ENCODE measurements at places on chromosomes 7 and 10.

GRCh38 chr7:96179837-96180236, 142.1 kb downstream of the SLC25A13 start:
- DNase-seq: no peak

- no peak for DNase-seq
These were observed 9.5 kb upstream of the URGCP start for GRCh38 chr7:43915907-43916306.

GRCh38 chr10:70856454-70856853, 31.9 kb downstream of the PCBD1 start:
- no peak for DNase-seq

DNA sequence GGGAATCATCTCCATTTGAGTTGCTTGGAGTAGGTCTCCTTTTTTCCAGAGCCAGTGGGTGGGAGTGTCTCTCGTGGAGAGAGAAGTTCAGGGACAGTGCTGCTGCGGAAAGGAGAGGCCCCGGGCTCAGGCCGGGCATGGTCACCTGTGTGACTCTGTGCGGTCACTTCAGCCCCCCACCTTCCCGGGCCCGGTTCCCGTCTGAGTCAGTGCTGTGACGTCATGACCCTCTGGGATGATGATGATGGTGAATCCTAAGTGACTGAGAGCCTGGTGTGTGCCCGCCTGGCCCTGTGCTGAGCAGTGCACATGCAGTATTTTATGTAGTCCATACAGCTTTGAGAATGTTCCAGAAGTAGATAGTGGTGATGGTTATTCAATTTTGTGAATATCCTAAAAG, 32.6 kb upstream of the AP5Z1 start:
- no peak for DNase-seq

GRCh38 chr10:122117475-122117874, 128.5 kb downstream of the TACC2 start:
- no peak for DNase-seq

DNA sequence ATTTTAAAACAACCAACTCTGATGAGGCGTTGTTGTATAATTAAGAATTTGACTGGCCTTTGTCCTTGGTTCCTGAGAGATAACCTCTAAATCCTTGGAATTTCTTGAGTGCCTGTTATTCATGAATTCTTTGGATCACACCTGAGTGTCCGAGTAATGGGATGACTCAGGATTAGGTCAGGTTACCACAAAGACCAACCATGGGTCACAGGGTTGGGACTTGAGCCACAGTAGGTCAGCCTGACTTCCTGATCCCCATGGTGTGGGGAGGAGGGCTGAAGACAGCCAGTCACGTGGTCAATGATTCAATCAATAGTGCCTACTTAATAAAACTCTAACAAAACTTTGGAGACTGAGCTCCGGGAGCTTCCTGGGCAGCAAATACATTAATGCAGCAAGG, 192.5 kb downstream of the GFRA1 start:
- no peak for DNase-seq

DNA sequence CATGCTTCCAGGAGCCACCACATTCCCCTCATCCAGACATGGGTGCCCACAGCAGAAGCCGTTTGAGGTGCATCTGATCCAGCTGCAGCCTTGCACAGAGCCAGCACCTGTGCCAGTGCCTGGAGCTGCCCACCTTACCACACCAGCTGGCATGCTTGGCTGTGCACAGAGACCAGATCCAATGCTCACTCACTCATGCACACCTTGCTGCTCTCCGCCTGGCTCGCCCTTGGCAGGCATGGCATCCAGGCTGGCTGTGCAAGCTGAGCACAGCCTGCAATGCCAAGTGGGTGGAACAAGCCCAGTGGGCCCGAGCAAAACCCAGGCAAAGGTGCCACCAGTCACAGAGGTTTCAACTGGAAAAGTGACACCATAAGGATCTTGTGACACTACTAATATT, 66.9 kb upstream of the SEMA3A start:
- no peak for DNase-seq

DNA sequence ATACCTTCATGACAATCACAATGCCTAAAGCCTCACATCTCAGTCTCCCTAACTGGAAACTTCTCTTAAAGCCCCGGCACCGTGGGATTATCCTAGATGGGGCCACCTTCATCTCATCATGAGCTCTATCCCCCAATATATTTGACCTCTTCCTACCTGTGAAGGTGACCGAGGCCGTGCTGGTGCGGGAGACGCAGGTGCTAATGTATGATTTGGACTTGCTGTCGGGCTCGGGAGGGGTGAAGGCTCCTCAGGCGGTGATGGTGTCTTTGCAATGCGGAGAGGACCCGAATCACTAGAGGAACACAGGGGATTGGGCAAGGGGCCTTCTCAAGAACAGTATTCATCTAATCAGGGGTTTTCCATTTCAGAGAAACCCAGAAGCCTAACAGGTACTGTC, 168.4 kb downstream of the AMPH start:
- no peak for DNase-seq

GRCh38 chr7:32921896-32922295, 30.3 kb upstream of the KBTBD2 start:
- peak; percentile 15 for DNase-seq

- no peak for DNase-seq
These were observed 39.6 kb downstream of the NUP205 start for GRCh38 chr7:135597181-135597925.

DNA sequence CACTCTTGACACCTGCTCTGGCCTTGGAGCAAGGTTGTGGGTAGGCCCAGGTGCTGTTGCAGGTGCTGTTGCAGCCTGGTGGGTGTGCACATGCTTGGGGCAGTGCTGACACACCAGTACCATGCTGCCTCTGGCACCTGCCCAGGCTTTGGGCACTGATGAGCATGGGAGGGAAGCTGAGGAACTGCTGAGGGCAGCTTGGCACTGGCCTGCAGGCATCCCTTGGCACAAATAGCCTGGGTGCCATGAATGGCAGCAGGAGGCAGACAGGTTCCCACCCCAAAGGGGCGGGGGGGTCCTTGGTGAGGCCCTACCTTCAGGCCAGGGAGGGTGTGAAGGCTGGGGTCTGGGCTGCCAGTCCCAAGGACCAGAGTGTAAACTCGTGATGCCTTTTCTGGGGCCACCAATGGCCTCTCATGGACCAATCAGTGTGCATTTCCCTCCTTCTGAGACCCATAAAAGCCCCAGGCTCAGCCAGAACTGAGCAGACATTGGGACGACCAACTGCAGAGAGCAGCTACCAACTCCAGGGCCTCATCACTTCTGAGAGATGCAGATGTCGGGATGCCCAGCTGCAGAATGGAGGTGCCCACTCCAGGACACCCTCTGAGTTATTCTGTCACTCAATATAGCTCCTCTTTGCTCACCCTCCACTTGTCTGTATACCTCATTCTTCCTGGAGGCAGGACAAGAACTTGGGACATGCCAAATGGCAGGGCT, 547.4 kb downstream of the ZWINT start:
- no peak for DNase-seq

GRCh38 chr10:132563485-132564248, 26.1 kb downstream of the INPP5A start:
- no peak for DNase-seq

DNA sequence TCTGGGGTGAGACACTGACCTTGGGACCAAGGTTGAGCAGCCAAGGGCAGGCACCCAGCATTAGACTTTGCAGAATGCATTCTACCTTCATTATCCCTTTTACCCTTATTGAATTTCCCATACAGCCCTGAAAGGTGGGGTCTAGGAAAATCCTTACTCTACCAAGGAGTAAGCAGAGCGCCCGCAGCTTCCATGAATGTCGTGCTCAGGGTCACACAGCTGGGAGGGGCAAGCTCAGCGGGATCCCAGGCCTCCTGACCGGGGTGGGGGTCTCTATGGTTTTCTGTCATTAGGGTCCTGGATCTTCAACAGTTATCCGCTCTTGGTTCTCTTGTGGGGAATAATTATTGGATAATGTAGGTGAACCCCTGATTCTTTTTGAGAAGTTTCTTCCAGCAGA, 30.7 kb upstream of the BTBD16 start:
- DNase-seq: no peak

DNA sequence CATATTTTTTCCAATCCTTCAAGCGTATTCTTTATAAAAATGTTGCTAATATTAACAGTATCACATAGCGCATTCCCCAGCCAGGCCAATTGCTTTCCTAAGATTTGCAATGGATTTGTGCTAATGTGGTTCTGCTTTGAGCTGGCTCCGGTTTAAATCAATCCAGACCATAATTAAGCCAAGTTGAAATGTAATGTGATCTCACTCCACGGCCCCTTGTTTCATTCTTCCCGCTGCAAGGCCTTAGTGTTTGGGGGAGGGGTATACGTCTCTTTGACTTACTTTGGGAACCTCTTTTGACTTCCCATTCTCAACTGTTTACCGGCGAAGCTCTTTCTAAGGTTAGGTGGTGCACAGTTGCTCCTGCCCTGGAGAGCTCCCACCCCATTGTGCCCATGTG, 86.4 kb downstream of the PRPF18 start:
- DNase-seq: no peak

- DNase-seq: no peak
These were observed 32.8 kb downstream of the KIAA1549 start for GRCh38 chr7:138948403-138948802.

GRCh38 chr7:151498495-151498894, 21.2 kb downstream of the RHEB start:
- DNase-seq: no peak

DNA sequence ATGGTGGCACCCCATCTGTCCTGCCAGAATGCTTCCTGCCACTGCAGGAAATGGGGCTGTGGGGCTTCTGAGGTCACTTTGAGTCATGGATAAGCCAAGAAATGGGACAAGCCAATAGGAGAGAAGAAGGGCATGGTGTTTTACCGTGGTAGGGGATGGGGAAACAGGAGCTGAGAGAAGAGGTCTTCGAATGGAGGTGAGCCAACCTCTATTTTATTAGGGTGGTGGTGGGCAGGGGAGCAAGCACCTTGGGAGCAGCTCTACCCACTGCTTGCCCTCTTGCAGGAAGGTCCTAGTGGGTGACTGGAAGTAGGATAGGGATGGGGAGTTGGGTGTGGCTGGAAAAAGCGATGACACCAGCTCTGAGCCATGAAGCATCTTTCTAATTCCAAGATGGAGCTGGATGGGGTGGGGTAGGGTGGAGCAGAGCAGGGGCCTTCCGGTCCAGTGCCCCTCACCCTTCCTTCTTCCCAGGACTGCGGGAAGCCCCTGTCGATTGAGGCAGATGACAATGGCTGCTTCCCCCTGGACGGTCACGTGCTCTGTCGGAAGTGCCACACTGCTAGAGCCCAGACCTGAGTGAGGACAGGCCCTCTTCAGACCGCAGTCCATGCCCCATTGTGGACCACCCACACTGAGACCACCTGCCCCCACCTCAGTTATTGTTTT, 9.1 kb downstream of the ZYX start:
- no peak for DNase-seq

GRCh38 chr10:101230183-101230917, 1.1 kb upstream of the LBX1 start:
- DNase-seq: peak; percentile 63

DNA sequence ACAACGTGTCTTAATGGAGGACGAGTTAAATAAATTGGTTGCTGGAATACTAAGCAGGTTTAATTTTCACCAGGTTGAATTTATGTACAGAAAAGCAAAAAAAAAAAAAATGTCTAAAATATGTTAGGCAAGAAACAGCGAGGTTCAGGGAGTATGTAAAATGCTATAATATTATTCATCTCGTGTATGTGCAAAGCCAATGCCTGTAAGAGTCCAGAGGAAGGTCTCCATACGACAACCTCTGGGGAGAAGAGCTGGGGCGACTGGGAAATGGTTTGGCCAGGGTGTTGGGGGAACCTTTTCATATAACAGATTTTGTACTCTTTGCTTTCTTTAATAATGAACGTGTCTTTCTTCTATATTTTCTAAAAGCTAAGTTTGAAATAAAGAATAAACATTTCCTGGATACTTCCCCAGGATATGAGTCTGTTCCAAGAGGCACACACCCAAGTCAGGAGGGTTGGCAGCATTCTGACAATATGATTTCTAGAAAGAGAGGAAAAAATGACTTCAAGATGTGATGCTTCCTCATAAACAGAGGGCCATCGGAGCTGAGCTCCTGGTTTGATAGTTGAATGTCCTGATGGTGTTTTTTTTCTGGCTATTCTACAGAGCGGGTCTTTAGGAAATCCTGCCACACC, 208.6 kb upstream of the MGMT start:
- DNase-seq: no peak

GRCh38 chr7:153522261-153522660, 529.9 kb upstream of the DPP6 start:
- no peak for DNase-seq

- DNase-seq: no peak
These were observed 175.4 kb upstream of the AHR start for GRCh38 chr7:17123020-17123419.

- DNase-seq: no peak
These were observed 18.0 kb downstream of the FKBP6 start for GRCh38 chr7:73345951-73346350.

DNA sequence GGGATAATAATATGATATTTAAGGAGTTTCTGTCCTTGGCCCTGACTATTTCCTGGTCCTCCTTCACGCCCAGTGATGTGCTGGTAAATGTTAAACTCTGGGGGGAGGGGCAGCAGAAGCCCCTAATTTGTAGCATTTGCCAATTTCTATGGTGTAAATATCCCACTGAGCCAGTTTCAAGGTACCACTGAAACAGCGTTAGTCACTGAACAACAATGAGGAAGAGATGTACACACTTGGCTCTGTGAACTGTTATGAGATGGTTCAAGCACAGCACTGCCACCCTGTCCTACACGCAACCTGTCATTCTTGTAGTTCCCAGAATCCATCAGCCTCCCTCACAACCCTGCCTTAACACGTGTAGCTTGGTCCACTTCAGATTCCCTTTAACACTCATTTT, 39.8 kb downstream of the MET start:
- DNase-seq: no peak

- no peak for DNase-seq
These were observed 51.4 kb upstream of the AOAH start for GRCh38 chr7:36775676-36776075.

GRCh38 chr10:73529089-73529832, 33.4 kb upstream of the PPP3CB start:
- DNase-seq: peak; percentile 34

DNA sequence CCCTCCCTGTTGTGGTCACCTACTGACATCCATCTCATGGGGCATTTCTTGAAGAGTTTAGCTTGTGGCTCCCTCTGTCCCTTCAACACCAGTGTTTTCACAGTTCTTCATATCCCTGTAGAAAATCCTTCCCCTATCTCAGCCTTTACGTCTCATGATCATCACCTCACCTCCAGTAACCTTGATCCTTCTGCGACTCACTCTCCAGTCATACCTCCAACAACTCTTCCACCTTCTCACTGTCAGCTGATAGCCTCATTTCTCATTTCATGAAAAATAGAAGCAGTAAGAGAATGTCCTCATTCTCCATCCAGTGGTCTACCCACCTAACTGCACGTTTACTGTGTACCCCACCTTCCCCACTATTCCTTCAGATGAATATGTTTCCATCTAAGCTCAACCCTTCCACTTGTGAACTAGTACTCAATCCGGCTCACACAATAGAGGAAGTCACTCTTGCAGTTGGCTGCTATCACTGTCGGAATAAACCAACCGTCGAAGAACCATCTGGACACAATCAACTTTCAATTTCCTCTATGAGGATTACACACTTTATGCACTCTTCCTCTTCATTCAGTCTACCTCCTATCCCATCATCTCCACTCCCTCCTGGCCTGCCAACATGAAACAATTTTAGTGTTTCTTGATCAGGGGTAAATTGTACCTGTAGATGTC, 256.0 kb downstream of the AHR start:
- no peak for DNase-seq

All from endothelial cell (in vitro differentiated cells).